ENCODE measurements at places on chromosomes 2 and 18. TPM values are rescaled to one million over a fixed set of nuclear protein-coding genes. Genes with fewer than 3 reads are reported as not detected.

DNA sequence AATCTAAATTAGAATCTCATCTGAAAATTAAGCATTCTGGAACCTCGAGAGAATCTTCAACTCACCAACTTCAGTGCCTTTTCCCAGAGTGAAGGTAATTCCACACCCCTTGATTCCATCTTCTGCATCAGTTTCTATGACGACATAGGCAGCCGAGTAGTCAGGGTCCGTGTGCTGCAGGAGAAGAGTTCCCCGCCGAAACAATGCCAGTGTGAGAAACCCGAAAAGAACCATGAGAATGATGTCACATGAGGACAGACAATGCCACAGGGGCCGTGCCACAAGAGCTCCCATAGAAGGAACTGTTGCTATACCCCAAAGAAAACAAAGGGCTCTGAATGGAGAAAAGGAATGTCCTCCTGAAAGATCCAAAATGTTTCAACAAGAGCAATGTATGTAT lies 6.0 kb downstream of the ENOSF1 start:
- ATAC-seq = no peak

DNA sequence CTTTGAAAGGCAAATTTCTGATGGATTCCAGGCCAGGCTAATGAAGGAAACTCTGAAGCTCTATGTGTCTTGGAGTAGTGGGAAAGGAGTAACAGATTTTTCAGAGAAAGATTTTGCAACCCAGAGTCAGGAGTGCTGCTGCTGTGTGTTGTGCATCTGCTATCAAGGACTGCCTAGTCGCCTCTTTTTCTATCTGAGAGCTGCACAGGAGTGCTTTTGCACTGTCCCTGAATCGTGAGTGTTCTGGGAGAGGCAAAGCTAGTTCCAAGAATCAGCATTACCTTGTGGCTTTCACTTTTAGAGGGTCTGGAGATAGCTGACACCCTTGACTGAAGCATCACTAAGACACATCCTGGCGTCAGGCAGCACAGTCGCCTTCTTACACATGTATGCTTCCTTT lies 336.4 kb downstream of the PARD3B start:
- no peak for ATAC-seq

DNA sequence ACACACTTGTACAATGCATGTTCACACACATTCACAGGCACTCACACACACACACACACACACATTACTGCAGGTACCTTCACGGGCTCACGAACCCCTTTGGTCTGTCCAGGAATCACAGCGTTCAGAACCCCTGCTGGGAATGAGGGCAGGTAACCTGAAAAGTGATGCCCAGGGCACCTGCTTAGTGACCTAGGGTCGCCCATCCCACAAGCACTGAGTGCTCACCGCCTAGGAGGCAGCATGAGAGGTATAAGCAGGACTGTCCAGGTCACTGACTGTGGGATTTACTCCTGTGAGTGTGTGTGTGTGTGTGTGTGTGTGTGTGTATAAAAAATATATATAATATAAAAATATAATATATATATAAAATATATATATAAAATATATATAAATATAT lies 150.9 kb downstream of the GALR1 start:
- ATAC-seq = no peak

- ATAC-seq = peak; percentile 67
Observed at GRCh38 chr2:202109737-202110184, 36.7 kb downstream of the KIAA2012 start.

DNA sequence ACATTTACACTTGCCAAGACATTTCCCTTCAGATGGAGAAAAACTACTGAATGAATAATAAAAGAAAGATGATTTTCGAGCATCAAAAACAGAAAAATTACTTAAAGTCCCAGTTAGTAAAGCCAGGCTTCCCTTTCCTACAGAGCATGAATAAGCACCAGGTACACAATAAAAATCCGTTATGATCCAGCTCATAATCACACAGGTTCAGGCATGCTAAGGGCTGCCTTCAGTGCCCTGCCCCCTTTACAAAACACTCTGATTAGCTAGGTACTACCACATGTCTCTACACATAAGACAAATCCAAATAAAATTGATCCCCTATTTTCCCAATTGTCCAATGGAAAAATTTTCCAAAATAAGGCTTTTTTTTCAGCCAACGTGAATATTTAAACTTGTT lies 413.2 kb upstream of the LRATD1 start:
- no peak for ATAC-seq

GRCh38 chr2:175167076-175167791 lies 769 bp downstream of the ATF2 start:
- no peak for ATAC-seq

- ATAC-seq = peak; percentile 43
Observed at GRCh38 chr2:219285894-219286425, 6.8 kb downstream of the DNAJB2 start.

The MAP2 gene
- total RNA-seq = 100.0 TPM

The NEU2 gene
- not detected for total RNA-seq

The ABHD1 gene
- not detected for total RNA-seq

Measured in gastroesophageal sphincter (tissue), 4 donors.